ENCODE measurements at places on chromosomes 12 and 14. TPM values are rescaled to one million over a fixed set of nuclear protein-coding genes. Genes with fewer than 3 reads are reported as not detected.
A peak's percentile ranks its signal among the peaks of the same experiment; 100 is the strongest.

Gene DDIT3
- 12.2 TPM for total RNA-seq

Gene APOLD1
- total RNA-seq = 4.2 TPM

GRCh38 chr14:32434180-32434579, 105.1 kb downstream of the AKAP6 start:
- DNase-seq = no peak

- DNase-seq = peak; percentile 79
Measured at GRCh38 chr12:92784797-92785562, 82.2 kb downstream of the PLEKHG7 start.
